ENCODE measurements at places on chromosomes 11 and 22.
A peak's percentile ranks its signal among the peaks of the same experiment; 100 is the strongest.

- DNase-seq: no peak
These were observed 28.9 kb downstream of the CELSR1 start for GRCh38 chr22:46508491-46508999.

- no peak for DNase-seq
These were observed 860 bp downstream of the TMEM184B start for GRCh38 chr22:38271927-38272372.

- no peak for DNase-seq
These were observed 11.1 kb upstream of the OOSP2 start for GRCh38 chr11:60029015-60029632.

DNA sequence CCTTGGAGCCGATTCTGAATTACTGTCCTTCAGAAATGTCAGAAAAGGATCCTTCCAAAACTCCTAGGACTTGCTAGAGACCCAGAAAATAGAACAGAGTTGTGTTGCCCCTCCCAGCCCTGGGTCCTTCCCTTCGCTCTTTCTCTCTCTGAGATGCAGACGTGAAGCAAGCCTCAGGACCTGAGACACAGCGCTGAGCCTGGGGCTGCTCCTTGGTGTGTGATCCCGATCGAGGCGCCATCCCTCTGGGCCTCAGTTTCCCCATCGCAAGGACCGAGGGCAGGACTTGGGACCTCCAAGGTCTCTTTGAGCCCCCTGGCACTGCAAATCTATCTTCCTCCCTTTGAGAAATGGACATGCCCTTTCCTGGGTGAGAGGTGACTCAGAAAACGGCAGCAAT, 533.5 kb downstream of the TBC1D22A start:
- DNase-seq: no peak

DNA sequence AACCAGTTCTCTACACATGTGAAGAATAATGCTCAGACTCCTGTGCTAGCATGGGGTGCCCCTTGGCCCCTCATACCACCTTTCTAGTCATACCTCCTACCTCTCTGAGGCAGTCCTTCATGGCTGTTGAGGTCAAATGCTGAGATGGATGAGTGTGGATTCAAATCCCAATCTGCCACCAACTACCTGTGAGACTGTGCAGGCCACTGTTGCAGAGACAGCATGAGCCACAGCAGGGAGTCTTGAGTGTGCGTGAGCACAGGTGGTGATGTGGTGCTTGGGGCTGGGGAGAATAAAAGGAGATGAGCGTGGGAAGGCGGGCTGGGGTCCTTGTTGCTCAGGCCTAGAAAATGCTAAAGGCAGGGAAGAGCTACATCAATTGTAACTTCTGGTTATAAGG, 218.0 kb upstream of the E2F8 start:
- no peak for DNase-seq

- DNase-seq: peak; percentile 36
These were observed 695 bp downstream of the PEX26 start for GRCh38 chr22:18078329-18079041.

GRCh38 chr11:1921574-1922141, 2.2 kb downstream of the TNNT3 start:
- DNase-seq: no peak

GRCh38 chr22:23064381-23065068, 5.8 kb upstream of the GNAZ start:
- DNase-seq: no peak

DNA sequence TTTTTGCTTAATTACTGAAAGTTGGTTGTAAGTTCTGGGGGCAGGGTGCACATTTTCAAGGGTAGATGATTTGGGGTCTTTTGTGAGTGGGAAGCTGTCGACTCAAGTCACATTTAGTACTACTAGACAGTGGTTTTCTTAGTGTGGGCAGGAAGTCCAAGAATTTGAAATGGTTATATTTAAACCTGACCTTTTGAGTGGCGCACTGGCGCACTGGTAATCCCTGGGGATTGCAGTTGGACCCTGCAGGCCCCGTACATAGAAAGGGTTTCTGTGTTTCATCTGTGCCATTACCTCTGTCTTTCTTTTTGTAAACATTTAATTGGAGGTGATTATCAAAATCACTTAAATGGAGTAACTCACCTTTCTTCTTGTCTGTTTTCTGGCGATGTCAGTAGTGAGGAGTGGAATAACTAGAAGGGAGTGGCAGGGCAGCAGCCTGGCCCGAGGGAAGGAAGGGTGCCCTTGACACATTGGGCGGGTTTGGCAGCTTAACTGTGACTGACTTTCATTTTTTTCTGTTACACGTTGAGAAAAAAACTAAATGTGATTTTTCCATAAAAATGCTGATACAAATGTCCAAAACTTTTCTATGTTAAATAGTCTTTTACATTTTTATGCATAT, 101.8 kb upstream of the GAL start:
- no peak for DNase-seq

DNA sequence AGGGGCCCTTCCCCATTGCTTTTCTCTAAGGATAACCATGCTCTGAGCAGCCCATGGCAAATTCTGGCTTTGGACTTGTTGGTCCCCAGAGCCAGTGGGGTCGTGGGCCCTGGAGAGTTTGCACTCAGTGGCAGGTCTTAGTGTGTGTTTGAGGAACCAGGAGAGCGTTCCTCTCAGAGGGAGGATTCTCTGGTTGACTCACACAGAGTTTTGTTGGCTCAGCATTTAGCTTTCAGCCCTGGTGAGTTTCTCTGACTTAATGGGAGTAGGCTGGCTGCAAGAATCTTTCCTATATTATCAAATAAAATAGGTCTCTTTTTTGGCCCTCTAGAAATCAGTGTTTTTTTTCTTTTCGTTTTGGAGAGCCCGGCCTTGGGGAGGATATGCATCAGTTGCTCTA, 20.9 kb downstream of the ST14 start:
- DNase-seq: no peak

DNA sequence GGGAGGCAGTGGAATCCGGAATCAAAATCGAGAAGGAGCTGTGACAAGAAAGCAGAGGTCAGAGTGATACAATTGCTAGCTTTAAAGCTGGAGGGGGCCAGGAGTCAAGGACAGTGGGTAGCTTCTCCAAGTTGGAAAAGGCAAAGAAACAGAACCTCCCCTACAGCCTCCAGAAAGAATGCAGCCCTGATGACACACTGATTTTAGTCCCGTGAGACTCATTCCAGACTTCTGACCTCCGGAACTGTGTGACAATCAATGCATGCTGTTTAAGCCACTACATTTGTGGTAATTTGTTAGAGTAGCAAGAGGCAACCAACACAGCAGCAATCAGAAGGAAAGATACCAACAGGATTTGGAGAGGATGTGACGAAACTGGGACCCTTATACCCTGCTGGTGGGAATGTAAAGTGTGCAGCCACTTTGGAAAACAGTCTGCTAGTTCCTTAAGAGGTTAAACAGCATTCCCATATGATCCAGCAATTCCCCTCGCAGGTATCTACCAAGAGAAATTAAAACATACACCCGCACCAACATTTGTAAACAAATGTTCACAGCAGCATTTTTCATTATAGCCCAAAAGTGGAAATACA, 66.7 kb downstream of the DSCAML1 start:
- DNase-seq: no peak

DNA sequence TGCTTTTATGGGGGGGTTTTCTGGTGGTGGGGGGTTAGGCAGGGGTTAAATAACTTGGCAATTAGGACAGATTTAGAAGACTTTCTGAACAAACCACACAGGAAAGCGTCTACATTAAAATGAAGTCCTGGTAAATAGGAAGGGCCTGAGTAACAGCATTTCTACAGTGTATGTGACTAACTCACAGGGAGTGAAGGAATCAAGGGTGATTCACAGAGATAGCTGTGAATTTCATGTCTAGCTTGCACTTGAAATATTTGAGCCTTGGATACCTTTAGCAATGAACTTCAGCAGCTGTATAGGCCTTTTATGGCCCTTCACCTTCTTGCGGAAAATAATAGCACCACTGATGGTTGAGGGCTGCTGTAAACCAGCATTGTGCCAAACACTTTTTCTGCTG, 26.1 kb upstream of the LDHA start:
- DNase-seq: no peak

GRCh38 chr11:106858200-106858599, 160.1 kb downstream of the GUCY1A2 start:
- DNase-seq: no peak

GRCh38 chr22:27133019-27133431, 475.6 kb downstream of the MIAT start:
- DNase-seq: no peak

- DNase-seq: no peak
These were observed 27.7 kb downstream of the RTN4R start for GRCh38 chr22:20240447-20240764.

All from stimulated activated CD4-positive, alpha-beta T cell treated with anti-CD3 and anti-CD28 coated beads, Interleukin-12 subunit alpha, Interleukin-12 subunit beta, amount 100 ng/mL, for 4 hours (primary cell).